Stimulated activated CD4-positive, alpha-beta T cell treated with anti-CD3 and anti-CD28 coated beads, Interleukin-15, amount 100 ng/mL, for 1 hour (primary cell): ENCODE measurements at places on chromosomes 16 and 17.

- DNase-seq = peak; percentile 67
Measured at GRCh38 chr16:67155295-67156142, 4.2 kb downstream of the TRADD start.

DNA sequence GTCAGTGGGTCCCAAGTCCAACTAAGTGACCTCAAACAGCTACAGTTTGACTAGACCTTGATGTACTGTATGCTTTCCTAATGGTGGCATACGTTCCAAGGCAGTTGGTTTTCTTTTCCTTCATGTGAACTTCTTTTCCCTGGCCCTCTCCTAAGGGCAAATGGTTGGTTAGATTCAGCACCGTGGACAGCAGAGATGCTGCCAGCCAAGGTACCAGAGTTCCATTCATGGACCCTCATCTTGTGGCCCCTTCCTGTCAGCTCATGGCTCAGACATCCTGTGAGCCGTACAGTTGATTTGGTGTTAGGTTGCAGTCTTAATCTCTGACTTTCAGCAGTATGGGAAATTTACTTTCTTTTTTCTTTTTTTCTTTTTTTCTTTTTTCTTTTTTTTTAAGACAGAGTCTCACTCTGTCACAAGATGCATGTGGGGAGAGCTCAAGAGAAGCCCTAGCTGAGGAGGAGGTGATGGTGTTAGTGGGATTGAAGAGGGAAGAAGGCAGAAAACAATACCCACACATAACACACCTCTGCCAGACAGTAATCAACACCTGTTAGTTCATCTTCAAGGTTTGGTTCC, 122.4 kb downstream of the USP31 start:
- no peak for DNase-seq

GRCh38 chr16:56190048-56190676, 1.1 kb upstream of the GNAO1 start:
- no peak for DNase-seq

GRCh38 chr16:57690782-57691471, 3.7 kb upstream of the DRC7 start:
- DNase-seq = no peak

DNA sequence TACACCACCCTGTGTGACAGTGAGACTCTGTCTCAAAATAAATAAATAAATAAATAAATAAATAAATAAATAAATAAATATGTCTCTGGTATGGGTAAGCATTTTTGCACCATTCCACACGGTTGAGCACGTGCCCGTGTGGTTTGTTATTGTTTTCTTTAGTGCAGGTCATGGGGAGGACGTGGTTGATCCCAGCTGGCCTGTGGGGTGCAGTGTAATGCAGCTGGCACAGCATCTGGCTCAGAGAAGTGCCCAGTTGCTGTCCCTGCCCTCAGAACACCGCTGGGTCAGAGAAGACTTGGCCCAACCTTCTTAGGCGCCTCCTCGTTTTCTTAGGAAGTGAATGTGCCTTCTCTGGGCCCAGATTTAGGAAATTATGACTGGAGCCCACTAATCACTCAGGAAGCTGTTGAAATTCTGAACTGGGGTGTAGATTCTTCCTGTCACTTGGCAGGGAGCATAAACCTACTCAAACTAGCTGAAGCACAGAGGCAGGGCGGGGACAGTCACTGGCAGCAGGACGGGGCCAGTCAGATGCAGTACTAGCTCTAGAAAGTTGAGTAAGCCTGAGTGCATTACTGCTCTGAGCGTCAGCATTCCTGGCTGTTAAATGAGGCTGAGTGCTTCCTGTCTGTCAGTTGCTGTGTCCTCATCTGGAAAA, 85.9 kb downstream of the SNX29 start:
- DNase-seq = no peak

DNA sequence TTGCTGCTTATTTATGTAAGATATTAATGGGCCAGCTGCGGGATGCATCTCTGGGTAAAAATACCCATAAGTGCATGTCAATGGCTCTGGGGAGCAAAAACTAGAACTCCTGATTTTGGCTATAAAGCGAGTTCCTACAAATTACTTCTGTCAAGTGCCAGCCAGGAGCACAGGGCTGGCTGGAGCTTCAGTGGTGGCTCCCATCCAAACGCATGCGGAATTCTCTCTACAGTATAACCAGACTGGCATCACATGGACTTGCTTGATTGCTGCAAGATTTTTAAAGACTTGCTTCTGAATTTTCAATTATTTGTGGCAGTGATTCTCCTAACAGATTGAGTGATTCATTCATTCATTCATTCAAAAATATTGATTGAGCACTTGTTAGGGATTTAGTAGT, 260.9 kb downstream of the PHKB start:
- DNase-seq = no peak

DNA sequence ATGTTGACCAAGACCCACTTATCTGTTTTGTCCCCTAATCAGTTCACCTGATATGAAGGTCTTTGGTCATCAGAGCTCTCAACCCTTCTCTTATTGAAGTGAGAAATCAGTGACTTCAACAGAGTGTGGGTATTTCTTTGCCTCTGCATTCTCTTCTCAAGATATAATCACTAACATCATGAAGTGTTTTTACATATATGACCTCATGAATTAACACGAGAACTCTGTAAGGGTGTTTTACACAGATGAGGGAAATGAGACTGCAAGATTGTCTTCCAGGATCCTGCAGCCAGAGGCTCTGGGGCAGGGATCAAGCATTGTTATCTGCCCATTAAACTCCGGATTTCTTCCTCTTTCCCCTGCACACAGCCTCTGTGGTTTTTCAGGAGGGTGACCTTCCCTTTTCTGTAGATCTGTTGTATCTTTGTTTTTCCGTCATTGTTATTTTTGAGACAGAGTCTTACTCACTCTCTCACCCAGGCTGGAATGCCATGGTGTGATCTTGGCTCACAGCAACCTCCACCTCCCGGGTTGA, 22.7 kb downstream of the LCMT1 start:
- no peak for DNase-seq

DNA sequence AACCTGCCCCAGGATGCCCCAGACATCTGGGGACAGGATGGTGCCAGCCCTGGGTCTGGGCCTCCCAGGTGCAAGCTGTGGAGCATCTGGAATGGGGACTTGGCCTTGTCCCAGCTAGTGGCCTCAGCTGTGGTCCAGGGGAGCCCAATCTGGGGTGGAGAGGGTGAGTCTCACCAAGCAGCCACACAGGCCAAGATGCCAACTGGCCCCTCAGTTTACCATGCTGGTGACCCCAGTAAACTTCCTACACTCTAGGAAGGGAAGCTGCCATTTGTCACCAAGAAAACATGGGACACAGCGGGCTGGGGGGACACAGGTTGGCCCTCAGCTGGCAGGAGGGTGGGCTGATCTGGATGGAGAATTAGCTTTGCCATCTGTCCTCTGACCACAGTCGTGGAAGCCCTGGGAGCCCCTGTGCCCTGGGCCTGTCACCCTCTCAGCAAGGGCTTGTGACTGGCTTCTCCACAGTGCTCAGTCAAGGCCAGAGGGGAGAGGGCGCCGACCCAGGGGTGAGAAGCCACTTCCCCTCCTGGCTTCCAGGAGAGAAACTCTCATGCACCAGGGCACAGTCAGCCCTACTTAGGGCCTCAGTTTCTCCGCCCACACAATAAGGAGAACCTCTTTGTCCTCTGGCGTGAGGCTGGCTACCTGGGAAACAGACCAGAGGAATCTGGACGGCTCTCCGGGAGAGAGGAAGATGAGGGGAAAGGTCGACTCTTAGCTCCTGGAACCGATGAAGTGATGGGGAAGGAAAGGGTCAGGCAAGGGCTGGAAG, 126.4 kb upstream of the SMURF2 start:
- DNase-seq = no peak

DNA sequence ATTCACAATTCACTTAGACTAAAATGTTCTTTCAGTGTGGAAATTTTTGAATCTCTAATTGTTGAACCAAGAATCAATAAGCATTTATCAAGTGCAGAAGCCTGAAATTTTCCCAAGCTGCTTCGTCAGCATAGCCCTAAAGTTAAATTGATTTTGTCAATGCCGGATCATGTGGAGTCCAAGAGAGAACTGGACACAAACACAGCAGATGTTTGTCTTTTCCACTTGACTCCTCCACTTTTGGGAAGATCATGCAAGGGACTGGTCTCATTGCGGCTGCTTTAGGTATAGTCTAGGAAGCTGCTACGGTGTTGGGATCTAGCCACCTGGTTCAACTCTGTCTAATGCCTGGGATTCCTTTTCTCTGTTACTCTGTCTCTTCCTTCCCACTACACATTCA, 95.7 kb downstream of the CYB561 start:
- DNase-seq = no peak

GRCh38 chr16:80612461-80613017, 71.7 kb downstream of the DYNLRB2 start:
- no peak for DNase-seq

DNA sequence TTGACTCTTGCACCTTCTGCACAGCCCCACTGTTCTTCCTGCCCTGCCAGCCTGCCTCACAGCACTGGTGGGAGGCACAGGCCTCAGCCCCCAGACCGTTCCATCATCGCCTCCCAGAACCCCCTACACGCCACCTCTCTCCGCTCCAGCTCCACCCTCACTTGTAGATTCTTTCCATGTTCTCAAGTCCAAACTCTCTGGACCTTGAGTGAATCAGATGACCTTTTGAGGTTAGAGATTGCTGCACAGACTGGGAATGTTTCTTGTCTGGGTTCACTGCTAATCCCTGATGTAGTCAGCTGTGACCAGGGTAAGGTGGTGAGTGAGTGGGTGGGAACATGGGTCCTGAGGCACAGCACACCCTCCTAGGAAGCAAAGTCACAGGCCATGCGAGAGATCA, 272.4 kb downstream of the IRF8 start:
- DNase-seq = no peak

DNA sequence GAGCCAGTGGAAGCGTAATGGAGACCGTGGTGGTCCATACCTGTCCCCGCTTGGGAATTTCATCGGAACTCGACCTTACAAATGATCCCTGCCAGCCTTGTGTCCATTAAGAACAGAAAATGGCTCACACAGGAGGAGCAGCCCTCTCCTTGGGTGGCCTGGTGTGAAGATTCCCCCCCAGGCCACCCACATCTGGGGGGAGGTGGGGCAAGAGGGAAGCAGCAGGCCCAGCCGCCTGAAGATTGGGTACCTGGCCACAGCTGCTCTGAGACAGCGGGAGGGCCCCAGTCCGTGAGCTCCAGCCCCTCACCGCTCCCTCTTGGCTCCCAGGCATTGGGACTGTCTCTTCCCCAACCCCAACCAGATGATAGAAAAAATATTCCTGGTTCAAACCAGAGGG, 277.8 kb upstream of the FOXF1 start:
- no peak for DNase-seq

DNA sequence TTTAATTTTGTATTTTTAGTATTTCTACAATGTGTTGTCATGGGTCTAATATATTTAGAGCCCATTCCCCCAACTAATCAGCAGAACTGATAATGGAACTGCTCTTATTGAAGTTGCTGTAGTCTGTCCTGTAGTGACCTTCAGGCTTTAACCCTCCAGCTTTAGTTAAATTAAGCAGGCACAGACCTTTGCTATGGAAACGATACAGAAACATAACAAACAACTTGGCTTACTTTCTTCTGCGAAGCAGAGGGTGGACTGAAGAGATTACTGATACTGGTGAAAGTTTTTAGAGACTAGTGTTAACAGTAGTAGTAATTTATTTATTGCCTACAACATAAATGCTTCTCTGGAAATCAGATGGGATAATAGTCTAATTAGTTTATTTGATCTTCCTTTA, 61.4 kb downstream of the NFATC3 start:
- DNase-seq = no peak

- no peak for DNase-seq
Measured at GRCh38 chr17:68591583-68591982, 9.6 kb downstream of the FAM20A start.

GRCh38 chr17:67467500-67468455, 90.7 kb downstream of the PITPNC1 start:
- DNase-seq = no peak

- DNase-seq = no peak
Measured at GRCh38 chr16:9612267-9612666, 520.8 kb downstream of the HAPSTR1 start.

GRCh38 chr17:61205931-61206330, 193.7 kb upstream of the TBX2 start:
- DNase-seq = no peak

DNA sequence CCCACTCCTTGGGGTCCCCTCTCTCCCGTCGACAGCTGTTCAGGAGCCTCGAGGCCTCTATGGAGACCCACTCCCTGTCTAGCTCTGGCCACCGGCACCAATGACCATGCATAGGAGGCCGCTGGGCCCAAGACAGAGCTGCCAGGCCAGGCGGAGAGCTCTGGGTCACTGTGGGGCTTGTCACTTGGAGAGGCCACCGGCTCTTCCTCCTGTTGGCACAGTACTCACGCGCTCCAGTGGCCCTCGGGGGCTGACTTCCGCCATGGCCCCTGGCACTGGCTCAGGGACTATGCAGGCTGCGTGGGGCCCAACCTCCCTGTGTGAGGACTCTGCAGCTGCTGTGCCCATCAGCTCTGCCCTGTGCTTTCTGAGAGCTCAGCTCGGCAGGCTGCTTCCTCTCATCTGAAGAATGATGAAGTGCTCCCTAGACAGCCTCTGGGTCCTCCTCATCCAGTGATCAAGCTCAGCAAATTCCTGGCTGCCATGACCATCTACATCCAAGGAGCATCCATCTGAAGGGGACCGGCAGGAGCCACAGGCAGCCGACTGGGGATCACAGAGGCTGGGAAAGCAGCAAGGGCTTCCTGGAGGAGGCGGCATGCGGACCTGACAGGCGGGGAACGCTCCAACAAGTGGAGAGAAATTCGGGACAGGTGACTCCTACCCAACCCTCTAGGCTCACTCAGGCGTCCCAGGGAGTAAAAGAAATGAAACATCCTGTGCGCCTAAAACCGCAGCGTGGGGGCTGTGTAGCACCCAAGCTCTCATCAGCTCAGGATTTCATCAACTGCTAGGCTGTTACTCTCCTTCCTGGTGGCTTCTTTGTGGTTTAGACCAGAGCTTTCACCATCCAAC, 16.8 kb downstream of the GALNS start:
- DNase-seq = no peak

DNA sequence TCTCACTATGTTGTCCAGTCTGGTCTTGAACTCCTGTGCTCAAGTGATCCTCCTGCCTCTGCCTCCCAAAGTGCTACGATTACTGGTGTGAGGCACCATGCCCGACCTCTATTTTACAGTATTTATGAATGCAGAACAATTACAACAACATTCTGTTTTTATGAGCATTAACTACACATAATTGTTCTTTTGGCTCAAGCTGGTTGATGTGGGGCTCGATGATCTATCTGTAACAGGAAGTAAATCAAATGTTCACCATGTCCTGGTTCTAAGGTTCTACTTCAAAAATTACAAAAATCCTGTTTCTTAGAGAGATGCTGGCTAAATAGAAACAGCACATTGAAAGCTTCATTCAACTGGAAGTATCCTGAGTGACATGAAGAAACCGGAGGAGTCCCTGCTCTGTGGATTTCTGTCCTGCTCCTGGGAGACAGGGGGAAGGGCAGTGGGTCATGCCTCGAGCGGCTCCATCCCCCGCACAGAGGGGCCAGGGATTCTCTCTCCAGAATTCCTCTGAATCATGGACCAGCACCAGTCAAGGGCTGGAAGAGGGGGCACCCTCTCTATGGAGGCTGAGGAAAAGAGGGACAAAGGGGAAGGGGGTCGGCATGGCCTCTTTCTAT, 31.5 kb downstream of the FA2H start:
- DNase-seq = no peak
